Progenitor cell of endocrine pancreas (in vitro differentiated cells): ENCODE measurements at places on chromosomes 7 and 10.

DNA sequence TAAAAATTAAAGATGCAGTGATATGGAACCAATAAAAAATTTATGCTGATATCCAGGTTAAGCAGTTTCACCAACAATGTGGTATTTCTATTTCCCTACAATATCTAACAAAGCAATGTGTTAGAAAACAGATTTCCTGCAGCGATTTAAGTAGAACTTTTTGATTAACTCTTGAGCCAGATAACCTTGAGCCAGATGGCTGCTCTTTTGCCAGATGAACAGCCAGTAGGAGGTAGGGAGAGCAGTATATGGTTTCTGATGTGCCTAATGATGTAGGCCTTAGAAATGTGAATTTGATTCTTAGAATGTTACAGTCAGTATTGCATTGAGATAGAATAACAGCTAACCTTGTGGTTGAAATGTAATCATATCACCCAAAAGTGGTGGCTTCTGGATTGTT, 31.1 kb downstream of the STAMBPL1 start:
- DNase-seq, result no peak

DNA sequence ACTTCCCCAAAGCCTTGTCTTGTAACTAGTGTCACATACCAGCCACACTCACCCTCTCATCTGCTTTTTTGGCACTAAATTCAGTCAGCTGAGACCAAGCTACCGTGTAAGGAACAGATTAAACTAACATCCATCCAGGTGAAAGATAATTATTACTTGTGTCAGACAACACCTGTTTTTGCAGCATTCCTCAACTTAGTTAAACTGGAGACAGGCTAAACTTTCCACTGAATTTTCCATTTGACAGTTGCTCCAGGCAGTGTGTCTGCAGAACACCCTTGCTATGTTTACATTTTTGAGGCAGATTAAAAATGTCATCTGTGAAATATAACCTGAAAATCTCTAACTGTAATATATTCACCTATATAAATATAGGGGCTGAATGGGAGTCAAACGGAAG, 73.6 kb downstream of the CYP26A1 start:
- no peak for DNase-seq

DNA sequence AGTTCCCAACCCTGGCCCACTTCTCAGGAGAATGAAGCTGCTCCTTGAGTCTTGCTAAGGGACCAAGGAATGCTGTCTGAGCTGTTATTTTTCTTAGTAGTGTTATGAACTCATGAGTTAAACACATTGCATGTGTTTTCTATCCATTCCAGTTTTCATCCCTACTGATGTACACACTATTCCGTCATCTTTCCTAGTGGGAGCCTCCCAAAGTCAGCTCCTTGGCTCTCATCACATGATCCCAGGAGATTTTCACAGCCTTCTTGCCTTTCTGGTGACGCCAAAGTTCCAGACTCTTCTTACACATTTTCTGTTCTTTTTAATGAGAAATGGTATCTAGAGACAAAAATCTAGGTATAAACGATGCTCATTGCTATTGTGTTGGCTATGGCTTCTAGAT, 8.4 kb upstream of the C10orf71 start:
- DNase-seq, result no peak

DNA sequence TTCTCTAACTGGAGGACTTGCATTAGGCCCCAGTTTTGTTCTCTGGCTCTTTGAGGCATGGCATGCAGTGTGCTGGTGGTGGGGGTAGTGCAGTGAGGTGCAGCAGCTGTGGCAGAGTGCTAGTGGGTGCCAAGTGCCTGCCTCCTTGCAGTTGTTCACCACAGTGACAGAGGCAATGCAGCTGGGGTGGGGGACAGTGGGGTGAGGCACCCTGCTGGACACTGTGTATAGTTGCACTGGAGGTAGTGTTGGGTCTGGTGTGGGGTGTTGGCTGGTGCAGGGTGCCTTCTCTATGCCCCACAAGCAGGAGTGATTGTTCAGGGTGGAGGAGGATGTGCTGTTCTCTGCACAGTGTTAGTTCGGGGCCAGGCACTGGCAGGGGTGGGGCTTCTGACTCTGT, 21.7 kb upstream of the KEL start:
- no peak for DNase-seq

- no peak for DNase-seq
Observed at GRCh38 chr10:110706690-110707098, 62.6 kb downstream of the RBM20 start.

GRCh38 chr7:131869169-131869844, 312.9 kb upstream of the PODXL start:
- no peak for DNase-seq

DNA sequence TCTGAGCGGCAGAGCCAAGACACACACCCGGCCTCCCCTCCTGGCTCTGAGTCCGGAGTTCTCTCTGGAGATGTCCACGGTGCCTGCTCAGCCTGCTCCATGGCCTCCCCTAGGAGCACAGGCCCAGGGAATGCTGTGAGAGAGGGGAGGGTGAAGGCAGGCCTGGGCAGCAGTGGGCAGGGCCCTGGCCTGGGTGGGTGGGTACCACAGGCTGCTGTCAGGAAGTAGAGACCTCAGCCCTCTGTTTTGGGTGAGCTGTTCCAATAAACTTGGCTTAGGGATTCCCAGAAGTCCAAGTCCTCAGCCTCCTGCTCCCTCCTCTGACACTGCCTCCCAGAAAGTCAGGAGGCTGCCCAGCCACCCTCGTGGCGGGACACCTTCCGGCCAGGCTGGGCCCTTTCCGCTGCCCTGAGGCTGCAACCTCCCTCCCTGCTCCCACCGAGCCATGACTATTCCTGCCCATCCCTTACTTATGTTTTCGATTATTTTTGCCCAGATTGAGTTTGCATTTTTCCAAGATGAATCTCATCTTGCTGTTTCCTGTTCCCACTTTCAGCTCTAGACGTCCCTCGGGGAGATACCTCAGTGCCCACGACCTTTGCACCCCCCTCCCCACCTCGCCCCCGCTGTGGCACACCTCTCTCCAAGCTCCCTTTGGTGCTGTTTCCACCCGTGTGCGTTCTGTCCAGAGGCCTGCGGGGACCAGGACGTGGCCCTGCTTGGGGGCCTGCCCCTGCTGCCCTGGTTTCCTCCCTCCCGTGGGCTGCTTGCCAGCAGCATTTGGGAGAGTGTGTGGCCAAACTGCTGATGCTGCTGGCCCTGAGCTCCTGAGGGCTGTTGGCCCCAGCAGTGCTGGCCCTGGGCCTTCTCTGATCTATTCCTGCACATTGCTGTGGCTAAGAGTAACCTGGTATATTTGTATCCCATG, 5.8 kb upstream of the POLM start:
- DNase-seq, result no peak

- DNase-seq, result no peak
Observed at GRCh38 chr10:89615112-89615511, 29.9 kb downstream of the PANK1 start.

DNA sequence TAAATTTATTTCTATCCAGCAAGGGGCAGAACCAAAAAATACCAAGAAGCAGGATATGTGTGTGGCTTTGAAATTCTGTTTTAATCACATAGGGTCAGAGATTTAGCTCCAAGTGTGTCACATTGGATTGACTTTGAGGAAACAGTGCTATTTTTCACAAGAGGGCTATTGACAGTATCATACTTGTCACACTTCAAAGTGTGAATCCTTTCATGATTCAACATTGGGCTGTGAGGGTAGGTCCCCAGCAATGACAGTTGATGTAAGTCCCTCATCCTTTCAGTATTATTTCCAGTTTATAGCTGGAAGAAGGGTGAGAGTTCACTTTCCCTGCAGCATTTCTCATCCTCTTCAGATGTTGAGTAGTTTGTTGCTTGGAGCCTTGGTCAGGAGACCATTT, 7.4 kb downstream of the CCNY start:
- no peak for DNase-seq

DNA sequence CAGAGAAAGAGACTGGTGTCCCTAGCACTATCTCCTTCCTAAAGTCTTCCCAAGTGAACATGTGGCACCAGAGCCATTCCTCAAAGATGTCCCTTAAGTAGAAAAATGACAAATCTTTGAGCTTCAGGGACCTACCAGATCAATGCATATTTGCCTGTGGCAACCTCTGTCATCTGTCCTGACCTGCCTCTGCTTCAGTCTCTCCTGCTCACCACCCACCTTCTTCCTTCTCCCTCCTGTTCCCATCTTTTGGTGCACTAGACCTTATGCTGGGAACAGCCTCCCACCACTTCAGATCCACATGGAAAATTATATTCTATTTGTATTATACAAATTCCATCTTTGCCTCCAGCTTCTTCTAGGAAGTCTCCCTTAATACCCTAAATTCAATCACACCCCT, 386.4 kb downstream of the PLXNA4 start:
- no peak for DNase-seq

DNA sequence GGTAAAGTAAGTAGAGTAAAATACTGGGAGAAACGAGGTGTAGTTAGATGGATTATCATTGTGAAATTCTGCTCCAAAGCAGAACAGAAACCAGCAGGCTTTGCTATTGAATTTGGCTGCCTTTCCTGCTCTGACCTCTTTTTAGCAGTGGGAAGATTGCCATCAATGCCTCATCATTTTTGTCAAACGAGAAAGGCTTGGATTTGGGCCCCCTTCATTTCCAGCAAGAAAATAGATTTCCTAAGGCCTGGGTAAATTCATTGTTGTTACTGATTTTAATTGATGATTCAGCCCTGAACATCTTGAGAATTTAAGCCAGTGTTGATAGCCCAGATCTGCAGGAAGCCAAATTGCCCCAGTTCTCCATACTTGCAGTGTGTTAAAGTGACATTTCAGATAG, 35.2 kb upstream of the ASAH2 start:
- no peak for DNase-seq

DNA sequence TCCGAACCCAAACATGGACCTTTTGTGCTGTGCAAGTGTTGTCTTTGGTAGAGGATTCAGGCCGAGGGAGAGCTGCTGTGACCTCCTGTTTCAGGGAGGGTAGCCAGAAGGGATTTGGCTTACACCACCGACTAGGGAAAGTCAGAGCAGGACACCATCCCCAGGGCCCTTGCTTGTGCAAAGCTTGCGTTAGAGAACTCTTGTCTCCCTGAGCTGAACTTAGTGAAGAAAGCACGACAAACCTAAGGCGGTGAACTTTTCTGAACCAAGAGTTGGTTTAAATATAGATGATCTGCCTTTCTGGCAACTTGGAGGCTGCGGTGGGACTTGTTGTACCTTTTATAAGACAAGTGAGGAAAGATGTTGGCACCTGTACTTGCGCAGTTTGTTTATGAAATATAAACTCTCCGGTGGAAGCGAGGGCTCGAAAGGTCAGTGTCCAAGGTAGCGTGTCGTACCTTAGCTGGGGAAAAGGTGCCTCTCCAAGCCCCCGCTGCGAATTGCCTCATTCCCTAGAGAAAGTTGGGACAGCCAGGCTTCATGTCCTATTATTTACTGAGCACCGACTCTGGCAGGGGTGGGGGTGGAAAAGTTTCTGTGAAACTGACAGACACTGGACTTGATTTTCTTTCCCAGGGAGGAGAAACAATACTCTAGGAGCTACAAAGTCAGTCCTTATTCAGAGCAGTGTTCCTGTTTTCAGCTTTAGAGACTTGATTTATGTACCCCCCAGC, 31.6 kb downstream of the WBP1L start:
- DNase-seq, result no peak

GRCh38 chr10:31949266-31949665, 20.6 kb upstream of the ARHGAP12 start:
- DNase-seq, result no peak

DNA sequence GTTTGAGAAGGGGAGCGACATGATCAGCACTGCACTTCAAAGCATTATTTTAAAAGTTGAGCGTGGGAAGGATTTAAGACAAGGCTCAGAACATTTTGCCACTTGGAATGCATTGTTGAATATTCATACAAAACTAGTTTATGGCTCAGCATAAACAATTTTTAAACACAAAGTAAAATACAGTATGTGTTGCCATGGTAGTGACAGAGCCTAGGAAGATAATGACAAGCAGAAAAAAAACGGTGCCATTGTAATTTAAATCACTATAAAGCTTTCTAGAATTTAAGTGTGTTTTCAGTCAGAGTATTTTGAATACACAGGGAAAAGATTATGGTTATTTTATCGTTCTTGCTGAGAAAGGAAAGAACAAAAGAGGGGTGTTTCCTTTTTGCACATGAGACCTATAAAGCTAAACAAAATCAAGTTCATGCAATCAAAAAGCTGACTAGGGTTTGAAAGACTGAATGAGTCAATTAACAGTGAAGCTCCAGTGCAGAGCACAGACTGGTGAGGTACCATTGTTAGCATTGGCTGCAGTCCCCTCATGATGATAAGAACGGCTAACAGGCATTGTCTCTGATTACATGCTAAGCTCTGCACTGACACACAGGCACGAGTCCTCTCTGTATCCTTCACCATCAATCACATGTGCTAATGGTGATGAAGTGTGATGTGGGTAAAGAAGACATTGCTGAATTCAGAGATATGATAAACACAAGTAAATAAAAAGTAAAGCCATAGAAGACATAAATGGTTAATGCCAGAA, 181.9 kb upstream of the VSTM2A start:
- DNase-seq, result no peak

GRCh38 chr10:83165265-83165664, 974.0 kb upstream of the GHITM start:
- DNase-seq, result no peak

- DNase-seq, result no peak
Observed at GRCh38 chr10:123521076-123521475, 145.1 kb upstream of the GPR26 start.

DNA sequence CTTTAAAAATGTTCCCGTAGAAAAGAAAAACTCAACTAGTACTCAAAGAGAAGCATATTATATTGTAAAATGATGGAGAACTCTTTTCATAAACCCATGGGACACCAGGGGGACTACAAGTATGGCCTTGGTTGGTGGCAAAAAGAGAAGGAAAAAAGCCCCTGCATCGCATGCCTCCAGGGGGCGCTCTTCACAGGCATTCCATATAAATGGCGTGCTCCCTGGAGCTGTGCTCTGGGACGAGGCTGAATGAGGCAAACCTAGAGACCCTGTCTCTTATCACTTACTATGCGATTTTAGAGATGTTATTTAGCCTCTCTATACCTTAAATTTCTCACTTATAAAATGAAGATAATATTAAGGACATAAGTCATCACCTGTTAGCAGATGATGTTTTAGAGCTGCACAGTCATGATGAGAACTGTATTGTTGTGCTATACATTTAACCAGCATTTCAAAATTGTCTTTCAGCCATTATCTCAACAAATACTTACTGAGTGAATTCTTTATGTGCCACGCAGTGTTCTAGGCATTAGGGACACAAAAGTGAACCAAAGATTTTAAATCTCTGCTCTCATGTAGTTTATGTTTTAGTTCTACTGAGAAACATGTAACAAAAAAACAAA, 105.8 kb downstream of the ARHGAP21 start:
- DNase-seq, result peak; percentile 12

GRCh38 chr7:57415326-57415725, 34.7 kb upstream of the ZNF716 start:
- DNase-seq, result no peak

DNA sequence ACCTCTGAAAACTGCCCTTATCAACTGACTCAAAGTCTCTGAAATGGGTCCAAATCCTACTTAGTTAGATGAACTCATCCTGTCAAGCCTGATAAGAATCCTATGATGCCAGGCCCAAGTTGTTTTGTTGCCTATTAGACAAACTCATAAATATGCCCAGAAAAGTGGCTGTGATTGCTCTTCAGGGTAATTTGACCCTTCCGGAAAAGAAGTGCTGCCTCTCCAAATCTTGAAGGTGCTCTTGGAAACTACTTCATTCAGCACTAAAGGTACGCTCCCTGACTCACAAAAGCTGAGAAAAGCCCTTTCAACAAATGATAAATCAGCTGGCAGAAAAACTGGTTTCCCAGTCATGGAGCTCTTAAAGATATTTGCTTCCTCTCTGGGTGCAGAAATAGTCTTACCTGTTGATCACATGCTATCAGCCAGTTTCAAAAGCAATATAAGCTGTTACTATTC, 6.7 kb downstream of the IFIT5 start:
- DNase-seq, result no peak

- no peak for DNase-seq
Observed at GRCh38 chr7:143372070-143372469, 9.1 kb upstream of the ZYX start.
